ENCODE measurements at places on chromosomes 2 and 18. TPM values are rescaled to one million over a fixed set of nuclear protein-coding genes. Genes with fewer than 3 reads are reported as not detected.

ACVR1C gene
- 0.18 TPM for total RNA-seq

OSR1 gene
- 7.8 TPM for total RNA-seq

UGT1A10 gene
- not detected for total RNA-seq

NR4A2 gene
- total RNA-seq = 2.3 TPM

STPG4 gene
- not detected for total RNA-seq

VSNL1 gene
- 3.3 TPM for total RNA-seq

RAD51AP2 gene
- total RNA-seq = 0.12 TPM

RUFY4 gene
- 0.29 TPM for total RNA-seq

EVX2 gene
- not detected for total RNA-seq

KCNJ13 gene
- total RNA-seq = 1.8 TPM

SH2D6 gene
- 0.99 TPM for total RNA-seq

PIEZO2 gene
- total RNA-seq = 31.1 TPM

PLB1 gene
- total RNA-seq = 2.6 TPM

ADCYAP1 gene
- 0.99 TPM for total RNA-seq

EFR3B gene
- 7.8 TPM for total RNA-seq

SCG2 gene
- 1.1 TPM for total RNA-seq

VWA3B gene
- 0.18 TPM for total RNA-seq

All from metanephros (tissue), 2 donors.